ENCODE measurements at places on chromosomes 4 and X. TPM values are rescaled to one million over a fixed set of nuclear protein-coding genes. Genes with fewer than 3 reads are reported as not detected.
A peak's percentile ranks its signal among the peaks of the same experiment; 100 is the strongest.

- DNase-seq: no peak
Observed at GRCh38 chr4:78520808-78521226, 30.8 kb upstream of the ANXA3 start.

GRCh38 chr4:176791591-176792325 is 964 bp downstream of the VEGFC start:
- DNase-seq: no peak

DNA sequence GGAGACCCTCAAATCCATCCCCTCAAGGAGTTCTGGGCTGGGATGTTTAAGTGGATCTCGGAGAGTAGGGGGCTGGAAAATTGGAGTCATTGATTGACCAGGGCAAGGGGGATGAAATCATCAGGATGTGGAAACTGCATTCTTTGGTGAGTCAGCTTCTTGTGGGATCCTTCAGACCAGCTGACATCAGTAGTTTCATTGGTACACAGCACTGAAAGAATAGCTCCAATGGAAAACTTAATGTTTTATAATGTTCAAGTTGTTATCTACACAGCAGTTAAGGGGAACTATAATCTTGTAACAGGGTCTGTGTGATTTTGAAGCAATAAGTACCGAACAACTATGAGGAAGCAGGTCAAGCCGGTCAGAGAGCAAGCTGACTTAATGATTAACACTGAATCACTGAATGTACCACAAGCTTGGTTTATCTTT is 506.1 kb downstream of the RPA4 start:
- peak; percentile 69 for DNase-seq

GRCh38 chr4:26003056-26003455 is 89.0 kb downstream of the SMIM20 start:
- DNase-seq: no peak

DNA sequence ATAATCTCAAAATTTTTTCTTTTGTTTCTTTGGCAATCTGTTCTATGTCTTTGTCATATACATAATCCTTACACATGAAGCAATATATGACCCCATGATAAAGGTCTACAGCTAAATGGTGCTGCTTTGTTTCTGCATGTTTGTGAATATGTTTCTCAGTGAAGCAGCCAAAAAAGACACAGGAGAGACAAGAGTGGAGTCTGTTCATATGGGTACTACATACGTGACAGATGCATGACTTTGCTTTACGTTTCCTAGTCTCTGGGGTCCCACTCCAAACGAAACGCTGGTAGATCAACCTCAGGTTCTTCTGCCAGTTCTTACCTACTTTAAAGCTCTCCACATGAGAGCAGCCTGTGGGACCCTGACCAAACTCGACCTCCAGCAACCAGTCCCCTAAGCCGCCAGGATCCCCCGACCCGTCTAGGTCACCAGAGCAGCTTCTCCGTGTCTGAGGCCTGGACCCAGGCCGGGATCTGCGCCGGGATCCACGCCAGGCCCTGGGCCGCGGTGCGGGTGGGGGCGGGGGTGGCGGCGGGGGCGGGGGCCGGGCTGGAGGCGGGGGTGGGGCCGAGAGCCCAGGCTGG is 1.5 kb downstream of the USP51 start:
- DNase-seq: no peak

- DNase-seq: no peak
Observed at GRCh38 chr4:64465263-64465662, 56.0 kb upstream of the TECRL start.

- peak; percentile 65 for DNase-seq
Observed at GRCh38 chr4:110055158-110055768, 142.6 kb downstream of the EGF start.

GRCh38 chr4:7535619-7536018 is 100.9 kb upstream of the PSAPL1 start:
- no peak for DNase-seq

Gene MAGEA4
- not detected for total RNA-seq

DNA sequence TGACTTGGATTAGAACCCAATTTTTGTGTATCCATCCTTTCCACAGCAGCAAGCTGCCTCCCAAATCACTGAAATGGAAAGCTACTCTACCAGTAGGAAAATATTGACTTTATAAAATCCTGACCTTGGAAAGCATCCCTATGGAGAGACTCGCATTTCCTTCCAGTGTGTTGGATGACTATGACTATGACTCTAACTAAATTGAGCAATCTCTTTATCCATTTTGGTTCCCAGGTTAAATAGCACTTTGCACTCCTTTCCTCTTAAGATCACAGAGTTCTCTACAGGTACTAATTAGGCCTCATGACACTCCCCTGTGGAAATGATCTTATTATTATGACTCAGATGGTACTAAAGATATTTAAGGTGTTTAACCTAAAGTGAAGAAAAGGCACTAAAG is 431.8 kb downstream of the PPARGC1A start:
- DNase-seq: no peak

DNA sequence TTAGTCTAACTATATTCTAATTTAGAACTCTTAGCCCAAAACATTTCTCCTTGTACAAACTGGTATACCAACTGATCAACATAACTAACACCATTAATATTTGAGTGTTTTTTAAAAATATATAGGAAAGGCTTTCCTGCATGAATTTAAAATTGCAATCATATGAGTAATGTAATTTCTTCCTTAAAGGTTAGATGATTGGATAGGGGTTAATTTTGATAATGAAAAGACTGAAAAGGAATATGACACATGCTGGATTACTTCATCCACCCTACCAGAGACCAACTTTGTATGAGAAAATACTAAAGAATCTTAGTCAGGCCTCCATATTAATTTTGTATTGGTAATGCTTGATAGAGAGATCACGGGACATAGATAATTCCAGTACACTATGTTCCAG is 25.1 kb upstream of the PLS3 start:
- no peak for DNase-seq

- no peak for DNase-seq
Observed at GRCh38 chr4:139619644-139620043, 46.0 kb upstream of the MGST2 start.

Gene EDA2R
- total RNA-seq: 12.6 TPM

DNA sequence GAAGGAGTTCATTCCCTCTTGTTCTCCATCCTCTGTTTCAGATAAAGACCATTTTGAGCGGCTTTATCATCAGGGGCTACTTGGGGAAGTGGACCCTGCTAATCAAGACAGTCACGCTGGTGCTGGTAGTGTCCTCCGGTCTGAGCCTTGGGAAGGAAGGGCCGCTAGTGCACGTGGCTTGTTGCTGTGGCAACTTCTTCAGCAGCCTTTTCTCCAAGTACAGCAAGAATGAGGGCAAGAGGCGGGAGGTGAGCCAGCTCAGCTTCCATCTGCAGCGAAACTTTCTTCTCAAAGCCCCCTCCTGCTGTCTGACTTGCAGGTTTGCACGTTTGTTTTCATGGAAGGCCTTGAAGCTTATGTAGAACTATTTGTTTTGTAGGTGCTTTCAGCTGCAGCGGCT is 49.5 kb downstream of the CLCN4 start:
- no peak for DNase-seq

Gene LEF1
- 9.1 TPM for total RNA-seq

GRCh38 chrX:41045960-41046567 is 39.2 kb upstream of the USP9X start:
- no peak for DNase-seq

GRCh38 chr4:159395693-159396092 is 292.8 kb downstream of the RAPGEF2 start:
- no peak for DNase-seq

Measured in kidney epithelial cell (primary cell).